Thoracic aorta (tissue), 2 donors: ENCODE measurements at places on chromosomes 3 and 15.

GRCh38 chr3:179897231-179897630 lies 139.5 kb downstream of the PEX5L start:
- H3K27ac ChIP-seq = no peak overlapping the region
- no peak overlapping the region for H3K4me3 ChIP-seq
- DNase-seq = no peak
- H3K4me1 ChIP-seq = no peaks in the 10 kb centered on the region

DNA sequence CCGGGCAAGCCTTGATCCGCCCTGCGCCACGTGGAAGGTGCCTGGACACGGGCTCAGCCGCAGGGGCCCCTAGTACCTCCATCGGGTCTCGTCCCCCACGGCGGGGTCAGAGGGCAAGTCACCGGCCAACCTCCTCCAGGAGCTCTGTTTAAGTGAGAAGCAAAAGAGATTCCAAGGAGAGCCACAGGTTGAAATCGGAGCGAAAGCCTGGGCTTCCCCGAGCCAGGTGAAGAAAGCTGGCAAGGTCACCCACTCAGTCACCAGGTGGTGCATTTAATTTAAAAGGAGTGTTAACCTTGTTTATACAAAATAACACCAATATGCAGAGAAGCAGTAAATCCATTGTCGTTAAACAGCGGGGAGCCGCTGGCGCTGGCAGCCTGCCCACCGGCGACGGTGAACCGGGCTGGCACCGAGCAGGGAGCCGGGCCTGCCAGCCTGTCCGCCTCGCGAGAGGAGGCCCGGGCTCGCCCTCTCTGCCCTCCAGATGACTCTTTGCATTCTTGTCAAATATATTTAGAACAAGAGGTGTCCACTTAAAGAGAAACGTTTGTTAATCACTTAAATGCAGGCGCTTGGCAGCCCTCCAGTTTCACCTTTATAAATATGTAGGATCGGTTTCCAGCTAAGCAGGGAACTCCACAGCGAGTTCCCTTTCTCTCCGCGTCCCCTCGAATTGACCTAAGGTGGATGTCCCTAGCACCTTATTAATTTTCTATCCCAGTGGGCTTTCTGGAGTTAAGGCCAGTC lies 277.3 kb upstream of the NR2F2 start:
- no peaks in the 10 kb centered on the region for H3K27me3 ChIP-seq
- H3K4me1 ChIP-seq = peaks cover 18% of the 10 kb centered on the region
- no peak for DNase-seq
- no peak overlapping the region for H3K27ac ChIP-seq
- H3K36me3 ChIP-seq = no peaks in the 10 kb centered on the region

- H3K36me3 ChIP-seq = no peaks in the 10 kb centered on the region
- H3K4me1 ChIP-seq = peaks cover 8% of the 10 kb centered on the region
- H3K27me3 ChIP-seq = no peaks in the 10 kb centered on the region
- no peak for DNase-seq
- H3K4me3 ChIP-seq = no peak overlapping the region
Observed at GRCh38 chr3:50671331-50671730, 3.4 kb upstream of the DOCK3 start.

DNA sequence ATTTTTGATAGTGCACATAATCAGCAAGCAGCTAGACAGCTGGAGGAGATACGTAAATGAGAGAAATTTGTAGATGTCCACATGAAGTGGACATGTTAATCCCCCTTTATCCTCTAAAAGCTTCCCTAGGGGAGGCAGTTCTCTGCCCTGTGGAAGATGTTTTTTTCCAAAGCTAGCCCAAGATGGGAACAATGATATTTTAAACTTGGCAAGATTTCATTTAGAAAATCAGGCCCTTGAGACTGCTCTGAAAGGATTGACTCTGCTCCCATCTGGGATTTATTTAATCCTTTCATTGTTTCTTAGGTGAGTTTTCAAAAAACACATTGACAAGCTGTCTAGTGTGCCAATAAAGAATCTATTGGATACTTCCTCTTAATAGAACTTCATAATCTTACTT lies 92.0 kb downstream of the SYNPR start:
- no peaks in the 10 kb centered on the region for H3K4me1 ChIP-seq
- no peaks in the 10 kb centered on the region for H3K27me3 ChIP-seq
- no peak overlapping the region for H3K4me3 ChIP-seq
- no peak for DNase-seq

- no peaks in the 10 kb centered on the region for H3K36me3 ChIP-seq
- H3K4me1 ChIP-seq = no peaks in the 10 kb centered on the region
- no peak overlapping the region for H3K4me3 ChIP-seq
- no peak overlapping the region for H3K27ac ChIP-seq
- no peaks in the 10 kb centered on the region for H3K27me3 ChIP-seq
Observed at GRCh38 chr15:60773901-60774300, 295.0 kb upstream of the ICE2 start.

- no peaks in the 10 kb centered on the region for H3K27me3 ChIP-seq
- no peak overlapping the region for H3K27ac ChIP-seq
- H3K36me3 ChIP-seq = peaks cover 10% of the 10 kb centered on the region
- DNase-seq = no peak
- H3K4me1 ChIP-seq = no peaks in the 10 kb centered on the region
Observed at GRCh38 chr15:51908316-51908715, 63.3 kb downstream of the LEO1 start.

DNA sequence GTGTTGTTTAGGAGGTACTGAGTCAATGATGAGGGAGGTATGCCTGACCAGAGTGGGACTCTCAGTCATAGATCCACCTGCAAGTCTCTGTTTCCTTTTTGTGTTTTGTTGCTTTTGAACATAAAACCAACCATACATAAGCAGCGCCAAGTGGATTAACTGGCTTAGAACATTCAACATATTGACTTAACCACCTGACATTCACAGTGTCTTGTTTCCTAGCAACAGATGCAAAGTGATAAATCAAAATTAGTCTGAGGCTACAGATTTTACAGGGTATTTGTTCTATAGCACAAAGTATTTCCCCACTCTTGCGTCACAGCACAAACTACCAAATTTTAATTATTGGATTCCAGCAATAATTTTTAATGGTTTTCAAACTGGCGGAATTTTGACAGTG lies 283.8 kb downstream of the BBX start:
- no peak overlapping the region for H3K4me3 ChIP-seq
- no peaks in the 10 kb centered on the region for H3K4me1 ChIP-seq
- H3K27me3 ChIP-seq = no peaks in the 10 kb centered on the region

DNA sequence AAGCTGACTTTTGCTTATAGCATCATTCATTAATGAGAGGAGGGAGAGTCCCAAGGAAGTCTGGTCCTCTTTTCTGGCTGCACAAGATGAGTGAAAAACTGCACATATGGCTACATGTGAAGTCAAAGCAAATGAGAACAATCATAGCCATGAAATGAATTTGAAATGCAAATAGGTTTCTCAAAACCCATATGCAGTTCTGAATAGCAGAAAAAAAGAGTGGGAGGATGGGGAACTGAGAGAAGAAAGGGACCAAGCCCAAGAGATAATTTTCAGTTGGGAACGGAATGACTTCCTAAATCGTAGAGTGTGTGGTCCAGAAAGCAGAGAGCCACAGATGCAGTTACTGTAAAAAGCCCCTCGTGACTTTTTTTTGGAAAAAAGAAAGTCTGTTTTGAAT lies 66.3 kb downstream of the GTPBP8 start:
- H3K4me1 ChIP-seq = no peaks in the 10 kb centered on the region
- no peak for DNase-seq
- no peaks in the 10 kb centered on the region for H3K27me3 ChIP-seq
- H3K4me3 ChIP-seq = no peak overlapping the region
- H3K27ac ChIP-seq = no peak overlapping the region
- no peaks in the 10 kb centered on the region for H3K36me3 ChIP-seq

DNA sequence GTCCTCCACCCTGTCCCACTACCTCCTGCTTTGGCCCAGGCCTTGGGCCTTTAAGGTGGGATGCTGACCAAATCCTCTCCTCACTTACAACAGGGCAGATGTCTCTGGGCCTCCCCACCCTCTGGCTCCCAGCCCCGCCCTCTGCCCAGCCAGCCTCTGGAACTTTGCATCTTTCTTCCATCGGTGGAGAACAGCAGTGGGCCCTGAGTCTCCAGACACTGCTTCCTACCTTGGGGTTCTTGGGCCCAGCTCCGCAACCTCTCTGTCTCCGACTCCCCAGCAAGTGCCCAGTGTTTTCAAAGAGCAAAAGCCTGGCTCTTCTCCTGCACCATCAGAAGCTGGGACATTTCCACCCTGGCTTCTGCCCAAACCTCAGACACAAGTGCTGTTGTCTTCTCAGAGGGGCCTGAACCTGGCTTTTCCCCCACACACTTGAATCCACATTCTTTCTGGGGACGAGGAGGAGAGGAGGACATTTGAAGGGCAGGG lies 33.1 kb downstream of the MRAS start:
- no peak for DNase-seq
- no peaks in the 10 kb centered on the region for H3K36me3 ChIP-seq
- no peak overlapping the region for H3K4me3 ChIP-seq
- H3K27me3 ChIP-seq = no peaks in the 10 kb centered on the region
- H3K4me1 ChIP-seq = peaks cover 9% of the 10 kb centered on the region
- peak overlapping the region; percentile 65 for H3K27ac ChIP-seq

GRCh38 chr3:73540969-73541740 lies 83.6 kb downstream of the PDZRN3 start:
- H3K4me1 ChIP-seq = peaks cover 7% of the 10 kb centered on the region
- no peaks in the 10 kb centered on the region for H3K27me3 ChIP-seq
- H3K27ac ChIP-seq = no peak overlapping the region
- no peaks in the 10 kb centered on the region for H3K36me3 ChIP-seq

DNA sequence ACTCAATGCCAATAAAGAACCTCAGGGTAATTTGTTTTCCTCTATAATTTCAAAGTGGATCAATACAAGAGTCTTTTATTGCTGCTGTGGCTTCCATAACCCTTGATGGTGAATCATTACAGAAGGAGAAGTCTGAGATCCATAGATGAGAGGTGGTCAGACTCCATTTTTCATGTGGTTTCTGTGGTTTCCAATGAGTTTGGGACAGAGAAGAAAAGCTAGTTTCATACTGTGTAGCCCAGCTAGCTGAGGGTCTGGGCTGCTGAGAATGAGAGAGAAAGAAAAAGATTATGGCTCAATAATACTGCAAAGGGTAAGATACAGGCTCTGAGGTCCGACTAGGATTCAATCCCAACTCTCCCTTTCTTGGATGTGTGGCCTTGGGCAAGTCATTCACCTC lies 180.6 kb upstream of the LRRN1 start:
- H3K27me3 ChIP-seq = no peaks in the 10 kb centered on the region
- H3K4me3 ChIP-seq = no peak overlapping the region
- no peaks in the 10 kb centered on the region for H3K4me1 ChIP-seq
- no peak overlapping the region for H3K27ac ChIP-seq

DNA sequence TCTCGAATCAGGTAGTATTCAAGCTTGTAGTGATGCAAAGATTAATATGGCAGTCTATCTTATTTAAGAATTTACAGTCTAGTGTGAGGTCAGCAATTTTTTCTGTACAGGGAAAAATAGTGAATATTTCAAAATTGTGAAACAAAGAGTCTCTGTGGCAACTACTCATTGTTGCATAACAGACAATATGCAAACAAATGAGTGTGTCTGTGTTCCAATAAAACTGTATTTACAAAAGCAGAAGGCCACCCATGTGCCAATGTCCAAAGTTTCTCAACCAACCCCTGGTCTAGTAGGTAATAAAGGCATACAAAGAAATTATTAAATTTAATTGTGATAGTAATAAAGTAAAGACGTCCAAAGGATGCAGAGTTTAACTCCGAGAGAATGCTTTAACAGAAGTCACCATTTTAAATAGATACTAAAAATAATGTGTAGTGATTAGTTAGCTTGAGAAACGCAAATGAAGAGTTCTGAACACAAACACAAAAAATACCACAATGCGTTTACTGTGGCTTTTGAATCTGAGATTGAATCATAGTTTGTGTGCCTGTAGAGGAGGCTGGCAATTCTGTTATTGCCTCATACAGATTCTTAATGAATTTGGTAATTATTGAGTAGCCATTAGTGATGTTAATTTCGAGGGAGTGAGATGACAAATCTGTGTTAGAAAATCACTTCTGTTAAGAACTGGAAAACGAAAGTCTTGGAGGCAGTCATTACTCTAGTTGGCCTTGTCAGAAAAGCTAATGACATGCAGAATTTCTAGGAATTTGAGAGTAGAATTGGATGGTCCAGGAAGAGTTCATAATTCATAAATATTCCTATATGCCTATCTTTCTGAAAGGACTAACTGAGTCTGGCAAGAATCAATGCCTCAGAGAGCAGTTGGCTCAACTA lies 48.7 kb downstream of the CADM2 start:
- H3K27ac ChIP-seq = no peak overlapping the region
- no peaks in the 10 kb centered on the region for H3K27me3 ChIP-seq
- H3K4me1 ChIP-seq = no peaks in the 10 kb centered on the region
- no peaks in the 10 kb centered on the region for H3K36me3 ChIP-seq
- no peak overlapping the region for H3K4me3 ChIP-seq

DNA sequence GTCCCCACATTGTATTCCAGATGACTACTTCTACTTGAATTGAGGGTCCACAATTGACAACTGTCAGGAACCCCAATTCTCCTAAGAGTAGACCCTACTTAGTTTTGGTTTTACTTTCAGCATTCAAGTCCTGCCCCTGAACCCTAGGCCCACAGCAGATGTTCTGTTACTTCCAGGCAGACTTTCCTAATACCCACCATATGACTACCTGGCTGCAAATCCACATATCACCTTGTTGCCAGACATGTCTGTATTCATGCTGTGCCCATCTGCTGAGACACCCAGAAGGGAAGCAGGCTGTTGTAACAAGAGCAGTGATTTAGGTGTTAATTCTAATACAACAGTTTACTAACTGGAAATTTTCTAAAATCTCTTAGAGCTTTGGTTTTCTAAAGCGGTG lies 235.1 kb upstream of the CCDC54 start:
- no peaks in the 10 kb centered on the region for H3K36me3 ChIP-seq
- no peaks in the 10 kb centered on the region for H3K4me1 ChIP-seq
- no peak overlapping the region for H3K27ac ChIP-seq
- no peak for DNase-seq
- H3K27me3 ChIP-seq = no peaks in the 10 kb centered on the region
- H3K4me3 ChIP-seq = no peak overlapping the region

GRCh38 chr3:72042397-72043203 lies 257.7 kb upstream of the PROK2 start:
- H3K4me3 ChIP-seq = no peak overlapping the region
- no peaks in the 10 kb centered on the region for H3K27me3 ChIP-seq
- H3K27ac ChIP-seq = no peak overlapping the region
- no peaks in the 10 kb centered on the region for H3K36me3 ChIP-seq

DNA sequence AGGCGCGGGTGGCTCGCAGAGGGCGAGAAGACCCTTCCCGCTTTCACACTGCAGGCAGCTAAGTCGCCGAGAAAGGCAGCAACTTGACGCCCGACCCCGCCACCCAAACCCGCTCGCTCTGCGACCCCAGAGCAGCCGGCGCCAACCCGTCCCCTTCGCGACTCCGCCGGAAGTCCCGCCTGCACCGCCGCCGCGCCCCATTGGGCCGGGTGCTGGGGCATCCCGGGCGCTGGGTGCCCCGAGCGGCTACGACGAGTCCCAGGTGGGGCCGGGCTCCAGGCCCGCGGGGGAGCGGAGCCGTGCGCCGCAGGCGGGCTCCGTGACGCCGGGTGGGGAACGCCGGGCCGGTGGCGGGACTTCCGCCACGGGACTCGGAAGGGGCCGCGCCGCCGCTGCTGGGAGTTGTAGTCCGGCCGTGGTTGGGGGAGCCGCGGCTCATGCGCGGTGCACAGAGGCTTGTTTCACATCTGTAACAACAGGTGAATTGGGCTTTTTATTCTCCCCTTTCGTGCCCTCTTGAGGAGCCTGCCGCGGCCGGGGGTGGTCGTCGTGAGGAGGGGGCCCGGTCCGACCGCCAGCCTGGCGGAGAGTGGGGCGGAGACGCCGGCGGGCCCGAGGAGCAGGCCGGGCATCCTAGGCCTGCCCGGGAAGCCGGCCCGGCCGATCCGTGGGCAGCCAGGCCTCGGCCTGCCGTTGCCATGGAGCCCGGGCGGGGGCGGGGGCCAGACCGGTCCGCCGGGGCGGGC lies at the start of gene DHX30:
TSS of gene DHX30 (plus strand) at position 405 of the 746 bp plus-strand sequence. CDS start 7,546 bp downstream, outside the sequence.
- peaks cover 22% of the 10 kb centered on the region for H3K4me1 ChIP-seq
- DNase-seq = peak; percentile 61
- H3K4me3 ChIP-seq = peak within 1 kb of the TSS; percentile 99
- H3K27me3 ChIP-seq = no peaks in the 10 kb centered on the region
